Motor neuron (in vitro differentiated cells): ENCODE measurements at places on chromosomes 7 and 10.

- ATAC-seq, result no peak
Observed at GRCh38 chr10:31350891-31351290, 31.9 kb downstream of the ZEB1 start.

DNA sequence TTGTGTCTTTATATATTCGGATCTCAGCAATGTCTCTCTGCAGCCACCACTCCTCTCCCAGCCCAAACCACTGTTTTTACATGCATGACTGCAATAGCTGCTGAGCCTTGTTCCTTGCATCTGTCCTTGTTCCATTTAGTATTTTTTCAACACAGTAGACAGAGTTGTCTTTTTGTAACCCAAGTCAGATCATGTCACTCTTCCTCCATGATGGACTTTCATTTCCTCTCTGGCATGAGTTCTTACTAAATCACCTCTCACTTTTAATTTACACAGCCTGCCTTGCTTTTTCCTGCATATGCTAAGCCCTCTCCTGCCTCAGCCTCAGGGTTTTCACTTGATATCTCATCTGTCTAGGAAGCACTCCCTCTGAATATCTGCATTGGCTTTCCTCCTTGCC, 353.2 kb downstream of the HGF start:
- ATAC-seq, result peak; percentile 89

- no peak for ATAC-seq
Observed at GRCh38 chr10:102679596-102679995, 34.6 kb downstream of the ARL3 start.

GRCh38 chr7:774161-775109, 47.4 kb upstream of the PRKAR1B start:
- ATAC-seq, result peak; percentile 19

GRCh38 chr7:120164-120991, 72.0 kb upstream of the FAM20C start:
- ATAC-seq, result peak; percentile 8

DNA sequence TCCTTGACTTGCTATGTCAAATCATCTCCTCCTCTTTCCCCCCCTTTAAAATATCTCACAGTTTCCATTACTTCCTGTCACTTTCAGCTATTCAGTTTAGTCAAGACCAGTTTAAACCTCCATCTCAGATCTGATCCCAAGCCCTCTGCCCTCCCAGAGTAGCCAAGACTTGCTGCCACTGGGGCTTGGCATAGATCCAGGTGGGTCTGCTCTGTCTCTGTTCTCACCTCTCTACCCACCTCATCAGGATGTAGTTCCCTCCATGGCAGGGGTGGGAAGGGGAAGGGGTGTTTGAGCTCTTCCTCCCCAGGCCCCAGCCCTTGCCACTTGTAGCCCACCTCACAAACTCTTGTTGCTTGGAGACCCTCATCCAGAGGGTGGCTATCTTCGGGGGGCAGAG, 22.0 kb downstream of the PPP1R3C start:
- ATAC-seq, result no peak

DNA sequence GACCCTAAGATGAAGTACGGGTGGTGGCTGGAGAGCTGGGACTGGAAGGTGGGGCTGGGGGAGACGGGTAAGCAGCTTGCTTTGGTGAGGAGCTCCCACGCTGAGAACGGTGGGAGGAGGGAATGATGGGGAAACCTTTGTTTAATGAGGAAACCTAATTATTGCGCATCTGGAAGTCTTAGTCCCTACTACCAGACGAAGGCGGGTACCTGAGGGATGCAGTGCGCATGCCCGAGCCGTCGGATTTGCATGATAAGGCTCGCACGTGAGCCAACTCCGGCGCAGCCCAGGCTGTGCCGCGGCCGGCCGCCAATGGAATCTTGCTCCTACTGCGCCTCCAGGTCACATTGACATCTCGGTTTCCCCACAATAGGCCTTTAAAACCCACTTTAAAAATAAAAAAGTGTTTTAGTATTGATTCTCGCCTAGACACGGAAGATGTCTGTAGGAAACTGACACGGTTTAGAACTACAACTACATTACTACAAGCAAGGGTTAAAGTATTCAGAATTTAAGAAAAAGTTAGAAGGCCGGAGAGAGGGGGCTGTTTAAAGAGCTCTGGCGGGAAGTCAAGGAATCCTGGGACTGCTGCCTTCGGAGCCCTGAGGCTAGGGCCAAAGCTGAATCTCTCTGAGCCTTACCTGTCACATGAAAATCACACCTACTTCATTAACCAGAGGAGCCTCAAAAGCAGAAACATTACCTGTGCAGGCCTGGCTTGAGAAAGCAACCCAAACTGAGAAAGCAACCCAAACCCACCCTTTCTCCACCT, 12.1 kb upstream of the DLX6 start:
- no peak for ATAC-seq

DNA sequence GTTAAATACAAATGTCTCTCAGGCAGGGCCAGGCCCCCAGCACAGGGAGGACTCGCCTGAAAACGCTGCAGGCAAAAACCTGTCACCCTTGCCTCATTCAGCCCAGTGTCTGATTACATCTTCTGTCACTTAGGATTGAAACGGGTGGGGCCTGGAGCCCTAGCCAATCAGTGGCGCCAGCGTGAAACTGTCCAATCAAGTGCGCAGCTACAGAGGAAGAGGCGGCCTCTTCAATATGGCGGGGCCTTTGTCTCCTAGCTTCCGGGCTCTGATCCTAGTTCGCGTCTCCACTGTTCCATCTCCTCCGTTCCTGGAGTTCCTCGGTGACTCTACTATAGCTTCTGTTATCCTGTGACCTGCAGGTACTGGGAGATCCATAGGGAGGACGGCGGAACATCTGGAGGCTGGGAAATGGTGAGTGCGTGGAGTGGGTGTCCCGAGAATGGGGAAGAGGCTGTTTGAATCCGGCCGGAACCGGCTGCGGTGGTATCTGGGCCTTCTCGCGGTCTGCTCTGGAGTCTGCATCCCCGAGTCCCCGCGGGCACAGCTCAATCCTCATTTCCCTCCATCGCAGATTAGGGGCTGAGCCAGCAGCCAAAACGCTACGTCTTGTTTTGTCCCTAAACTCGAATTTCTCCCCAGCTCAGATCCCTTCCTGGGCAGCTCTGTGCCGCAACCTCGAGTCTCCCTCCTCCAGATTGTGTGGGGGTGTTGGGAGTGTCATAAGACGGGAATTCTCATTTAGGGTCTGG, at the start of gene ZNF736:
Gene ZNF736 (plus strand): TSS at position 222 of the 752 bp plus-strand sequence. CDS start 190 bp downstream, at position 412.
- peak; percentile 99 for ATAC-seq

DNA sequence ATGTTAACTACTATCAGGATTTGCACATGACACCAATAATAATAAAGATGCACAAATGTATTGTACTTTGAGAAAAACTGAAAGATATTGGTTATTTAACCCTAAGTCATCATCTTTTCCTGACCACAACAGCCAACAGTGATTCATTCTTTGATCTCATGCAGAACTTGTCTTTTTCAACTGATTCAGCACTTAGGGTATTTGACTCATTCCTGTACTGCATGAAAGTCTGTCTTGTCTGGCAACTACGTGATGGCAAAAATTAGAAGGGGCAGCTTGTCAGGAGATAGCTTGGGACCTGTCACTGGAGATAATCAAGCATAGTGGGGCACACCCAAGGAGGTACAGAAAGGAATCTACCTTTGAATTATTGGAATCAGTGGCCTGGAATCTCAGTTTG, 77.8 kb upstream of the LRRC17 start:
- ATAC-seq, result peak; percentile 65

GRCh38 chr7:157292770-157293412, 43.9 kb upstream of the DNAJB6 start:
- peak; percentile 11 for ATAC-seq

GRCh38 chr7:131208777-131209176, 118.9 kb upstream of the MKLN1 start:
- no peak for ATAC-seq

DNA sequence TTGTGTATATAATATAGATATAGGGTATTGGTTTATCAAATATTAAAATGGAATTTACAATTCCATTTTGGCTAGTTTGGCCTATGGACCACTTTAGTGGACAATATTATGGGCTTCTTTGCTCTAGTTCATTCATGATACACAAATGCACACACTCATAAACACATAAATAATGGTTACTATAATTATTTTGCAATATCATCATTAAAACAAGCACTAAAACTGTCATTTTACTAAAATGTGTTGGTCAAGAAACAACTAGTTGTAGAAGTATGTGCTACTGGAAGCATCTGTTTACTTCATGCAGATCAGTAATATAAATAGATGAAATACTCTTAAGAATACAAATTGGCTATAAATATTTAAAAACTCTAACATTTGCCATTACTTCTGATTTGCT, 1074.3 kb downstream of the KCNMA1 start:
- no peak for ATAC-seq

DNA sequence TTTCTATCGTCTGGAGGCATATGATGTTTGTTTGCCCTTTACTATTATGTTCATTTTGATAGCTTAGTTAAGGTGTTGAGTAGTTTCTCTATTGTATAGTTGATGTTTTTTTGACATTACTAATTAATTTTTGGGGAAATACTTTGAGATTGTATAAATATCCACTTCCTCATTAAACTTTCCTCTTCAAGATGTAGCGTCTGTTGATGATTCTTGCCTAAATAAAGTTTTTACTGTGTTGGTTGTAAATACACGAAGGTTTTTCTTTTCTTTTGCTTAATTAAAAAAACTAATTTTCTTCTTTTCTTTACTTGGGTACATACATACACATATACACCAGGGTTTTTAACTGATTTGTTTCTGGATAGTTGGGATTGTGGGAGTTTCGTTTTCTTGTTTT, 8.5 kb downstream of the KMT2E start:
- no peak for ATAC-seq

GRCh38 chr7:101937717-101938514, 120.5 kb downstream of the CUX1 start:
- no peak for ATAC-seq

GRCh38 chr7:150388709-150389531, 9.8 kb downstream of the ZNF775 start:
- peak; percentile 74 for ATAC-seq

DNA sequence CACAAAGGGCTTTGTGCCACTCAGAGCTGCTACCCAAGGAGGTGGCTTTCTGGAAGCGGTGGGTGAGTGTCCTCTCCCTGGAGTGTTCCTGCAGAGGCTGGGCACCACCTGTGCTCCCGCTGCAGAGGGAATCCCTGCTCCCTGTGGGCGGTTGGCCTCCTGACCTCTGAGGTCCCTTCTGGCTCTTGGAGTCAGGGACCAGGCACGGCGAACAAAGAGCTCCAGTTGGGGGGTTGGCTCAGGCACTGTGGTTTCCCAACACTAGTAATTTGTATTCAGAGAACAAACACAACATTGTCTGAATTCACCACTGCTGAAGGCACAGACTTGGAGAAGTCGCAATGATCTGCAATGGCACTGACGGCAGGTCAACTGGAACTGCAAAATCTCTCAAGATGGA, 328.9 kb downstream of the PRPF18 start:
- ATAC-seq, result no peak

- no peak for ATAC-seq
Observed at GRCh38 chr10:44983895-44984278, 5.3 kb upstream of the DEPP1 start.

DNA sequence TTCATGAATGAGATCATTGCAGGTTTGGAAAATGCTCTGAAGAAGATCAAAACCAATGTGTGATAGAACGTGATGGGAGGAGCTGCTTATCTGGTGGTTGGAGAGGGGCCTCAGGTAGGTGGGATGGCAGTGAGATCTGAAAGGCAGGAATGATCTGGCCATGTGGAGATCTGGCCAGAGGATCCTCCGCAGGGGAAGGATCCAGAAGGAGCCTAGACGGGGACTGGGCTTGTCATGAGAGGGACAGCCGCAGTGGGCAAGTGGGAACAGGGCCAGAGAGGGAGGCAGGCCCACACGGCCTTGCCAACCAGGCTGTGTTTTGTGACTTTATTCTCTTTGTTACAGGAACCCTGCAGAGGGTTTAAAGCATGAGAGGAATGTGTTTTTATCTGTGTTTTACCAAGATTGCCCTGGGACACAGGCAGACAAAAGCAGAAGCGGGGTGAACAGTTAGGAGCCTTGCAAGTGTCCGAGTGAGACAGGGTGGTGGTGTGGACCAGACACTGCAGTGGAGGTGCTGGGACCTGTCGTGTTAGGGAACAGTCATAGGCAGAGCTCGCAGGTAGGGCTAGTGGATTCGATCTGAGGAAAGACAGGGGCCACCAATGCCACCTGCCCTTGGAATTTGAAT, 66.6 kb downstream of the TLL2 start:
- ATAC-seq, result no peak

GRCh38 chr10:103879409-103879808, 24.0 kb upstream of the SH3PXD2A start:
- ATAC-seq, result no peak

DNA sequence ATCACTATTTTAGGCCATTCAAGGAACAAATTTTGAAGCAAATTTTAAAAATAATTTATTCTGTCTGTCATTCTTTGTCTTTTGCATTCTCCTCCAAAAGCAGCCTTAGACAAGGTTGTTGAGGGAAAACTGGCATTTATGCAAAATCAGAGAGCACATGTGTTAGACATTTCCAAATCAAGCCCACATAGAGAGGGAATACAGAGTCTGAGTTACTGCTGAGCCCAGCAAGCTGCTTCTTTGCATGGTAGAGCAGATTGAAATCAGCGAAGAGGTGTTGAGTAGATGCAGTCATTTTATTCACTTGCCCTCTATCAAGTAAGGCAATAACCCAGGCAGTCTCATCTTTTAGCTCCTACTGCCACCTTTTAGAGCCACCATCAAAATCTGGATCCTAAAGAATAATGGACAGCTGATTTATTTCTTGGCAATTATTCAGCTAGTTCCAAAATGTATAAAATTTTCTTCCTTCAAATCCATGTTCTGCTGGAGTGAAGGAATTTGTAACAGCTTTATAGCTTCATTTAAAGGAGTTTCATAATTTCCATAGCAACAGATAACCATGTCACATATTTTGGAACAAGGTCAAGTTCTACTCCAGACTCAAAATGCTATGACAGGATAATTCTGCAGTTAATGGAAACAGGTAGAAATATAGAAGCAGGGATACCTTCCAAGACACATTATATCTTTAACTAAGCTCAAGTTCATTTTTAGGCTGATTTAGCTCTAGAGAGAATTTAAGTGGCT, 7.3 kb upstream of the PCDH15 start:
- no peak for ATAC-seq

DNA sequence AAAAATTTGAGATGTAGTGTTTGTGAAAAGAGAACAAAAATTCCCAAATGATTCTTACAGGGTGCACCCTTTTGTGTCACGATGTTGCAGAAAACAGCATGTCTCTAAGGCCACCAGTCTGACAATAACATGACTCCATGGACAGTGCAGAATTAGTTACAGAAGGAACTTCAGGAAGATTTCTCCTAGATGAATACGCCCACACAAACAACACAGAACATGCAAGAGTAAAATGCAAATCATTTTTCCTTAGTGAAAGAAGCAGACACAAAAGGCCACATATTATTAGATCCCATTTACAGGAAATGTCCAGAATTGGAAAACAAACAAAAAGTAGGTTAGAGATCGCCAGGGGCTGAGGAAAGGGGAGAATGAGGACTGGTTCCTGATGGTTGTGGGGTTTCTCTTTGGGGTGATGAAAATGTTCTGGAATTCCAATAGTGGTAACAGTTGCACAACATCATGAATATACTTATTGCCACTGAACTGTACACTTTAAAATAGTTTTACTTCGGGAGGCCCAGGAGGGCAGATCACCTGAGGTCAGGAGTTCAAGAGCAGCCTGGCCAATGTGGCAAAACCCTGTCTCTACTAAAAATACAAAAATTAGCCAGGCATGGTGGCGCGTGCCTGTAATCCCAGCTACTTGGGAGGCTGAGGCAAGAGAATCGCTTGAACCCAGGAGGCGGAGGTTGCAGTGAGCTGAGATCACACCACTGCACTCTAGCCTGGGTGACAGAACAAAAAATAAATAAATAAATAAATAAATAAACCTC, 10.2 kb downstream of the ZC3HAV1 start:
- ATAC-seq, result no peak

- no peak for ATAC-seq
Observed at GRCh38 chr10:126294451-126294850, 93.8 kb downstream of the ADAM12 start.

- no peak for ATAC-seq
Observed at GRCh38 chr7:132255898-132256297, 320.4 kb downstream of the PLXNA4 start.
